ENCODE measurements at places on chromosomes 7 and 10.

DNA sequence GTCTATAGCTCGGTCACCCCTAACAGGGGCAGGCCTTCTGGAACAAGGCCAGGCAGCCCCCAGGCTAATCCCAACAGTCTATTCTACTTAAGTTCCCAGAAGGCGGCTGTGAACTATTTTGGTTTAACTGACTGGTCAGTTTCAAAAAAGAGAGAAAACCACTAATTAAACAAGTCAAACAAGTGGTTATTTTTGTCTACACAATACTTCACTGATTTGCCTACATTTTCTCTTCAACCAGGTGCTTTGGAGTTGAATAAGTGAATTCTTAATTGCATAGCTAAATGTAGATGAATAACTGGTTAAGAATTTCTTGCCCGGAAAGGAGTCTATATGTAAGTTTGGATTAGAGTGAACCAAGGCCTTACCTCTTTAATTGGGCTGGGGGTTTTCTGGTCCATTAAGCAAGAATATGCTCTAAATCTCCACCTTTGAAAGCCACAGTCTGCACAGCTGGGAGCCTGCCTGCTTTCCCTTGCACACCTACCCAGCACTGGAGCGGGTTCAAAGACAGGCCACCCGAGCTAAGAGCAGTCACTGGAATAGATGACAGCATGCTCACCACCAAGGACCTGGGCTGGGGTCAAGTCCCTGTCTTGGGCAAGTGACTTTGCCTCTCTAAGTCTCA, 70.4 kb downstream of the TBXAS1 start:
- DNase-seq, result no peak

- DNase-seq, result no peak
These were observed 226.4 kb upstream of the KLF14 start for GRCh38 chr7:130960208-130960988.

GRCh38 chr10:132401401-132402118, 4.6 kb downstream of the PWWP2B start:
- DNase-seq, result no peak

DNA sequence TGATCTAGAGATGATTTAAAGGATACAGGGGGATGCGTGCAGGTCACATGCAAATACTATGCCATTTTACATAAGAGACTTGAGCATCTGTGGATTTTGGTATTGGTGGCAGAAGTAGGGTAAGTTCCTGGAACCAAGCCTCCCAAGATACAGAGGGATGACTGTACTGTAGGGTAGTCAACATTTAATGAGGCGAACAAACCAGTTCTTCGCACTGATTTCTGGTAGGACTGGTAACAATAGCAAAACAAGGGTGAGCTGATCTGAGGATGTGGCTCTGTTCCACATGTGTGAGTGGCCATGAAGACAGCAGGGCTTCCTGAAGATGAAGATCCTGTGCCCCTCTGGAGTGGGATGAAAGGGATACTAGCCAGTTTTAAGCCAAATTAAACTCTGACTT, 36.3 kb downstream of the MKX start:
- DNase-seq, result no peak

DNA sequence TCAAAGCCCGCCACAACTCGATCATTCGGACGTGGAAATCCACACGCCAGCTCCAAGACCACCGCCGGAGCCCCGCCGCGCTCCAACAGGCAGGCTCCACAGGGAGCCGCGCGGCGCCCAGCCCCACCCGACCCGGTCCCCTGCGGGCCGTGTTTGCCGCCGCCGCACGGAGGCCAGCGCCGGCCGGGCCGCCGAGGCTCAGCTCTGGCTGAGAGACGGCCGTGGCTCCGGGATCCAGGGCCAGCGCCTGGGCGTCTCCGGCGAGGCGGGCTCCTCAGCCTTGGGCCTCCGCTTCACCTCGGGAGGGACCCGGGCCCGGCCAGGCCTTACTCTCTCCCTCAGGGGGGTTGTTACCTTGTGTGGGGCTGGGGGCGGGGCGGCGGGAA, 333 bp downstream of the SMNDC1 start:
- no peak for DNase-seq

GRCh38 chr7:34296663-34297062, 361.4 kb upstream of the NPSR1 start:
- DNase-seq, result no peak

- DNase-seq, result peak; percentile 43
These were observed at the start of gene CACNA2D1 for GRCh38 chr7:82443547-82444219. Gene CACNA2D1 (minus strand): TSS chr7:82443777.

DNA sequence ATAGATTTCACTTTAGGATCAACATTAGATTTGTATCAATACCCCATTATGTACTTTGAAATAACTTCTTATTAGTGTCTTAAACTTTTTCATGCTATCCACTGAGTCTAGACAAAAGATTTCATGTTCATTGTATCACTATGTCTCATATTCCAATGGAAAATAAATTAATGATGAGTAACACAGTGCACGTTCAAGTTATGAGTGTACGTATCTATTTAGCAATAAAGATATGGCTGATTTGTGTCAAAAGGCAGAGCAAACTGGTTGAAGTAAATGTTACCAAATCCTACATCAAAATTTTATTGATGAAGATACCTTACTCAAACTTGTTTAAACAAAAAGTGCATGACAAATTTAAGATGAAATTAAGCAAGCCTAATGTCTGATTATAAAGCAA, 102.4 kb downstream of the SEMA3E start:
- no peak for DNase-seq

GRCh38 chr10:11145495-11145855, 127.8 kb downstream of the CELF2 start:
- no peak for DNase-seq

DNA sequence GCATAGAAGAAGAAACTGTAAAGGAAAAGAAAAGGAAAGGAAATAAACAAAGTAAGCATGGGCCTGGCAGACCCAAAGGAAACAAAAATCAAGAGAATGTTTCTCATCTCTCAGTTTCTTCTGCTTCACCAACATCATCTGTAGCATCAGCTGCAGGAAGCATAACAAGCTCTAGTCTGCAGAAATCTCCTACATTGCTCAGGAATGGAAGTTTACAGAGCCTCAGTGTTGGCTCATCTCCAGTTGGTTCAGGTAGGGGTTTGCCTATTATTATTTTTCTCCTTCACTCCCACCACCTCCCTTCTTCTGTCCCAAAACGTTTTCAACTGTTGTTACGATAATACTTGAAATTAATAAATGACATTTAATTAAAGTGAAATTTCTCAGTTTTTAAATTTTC, 139.6 kb downstream of the MLLT10 start:
- no peak for DNase-seq

- DNase-seq, result no peak
These were observed 235.8 kb downstream of the PAXIP1 start for GRCh38 chr7:154767142-154767541.

DNA sequence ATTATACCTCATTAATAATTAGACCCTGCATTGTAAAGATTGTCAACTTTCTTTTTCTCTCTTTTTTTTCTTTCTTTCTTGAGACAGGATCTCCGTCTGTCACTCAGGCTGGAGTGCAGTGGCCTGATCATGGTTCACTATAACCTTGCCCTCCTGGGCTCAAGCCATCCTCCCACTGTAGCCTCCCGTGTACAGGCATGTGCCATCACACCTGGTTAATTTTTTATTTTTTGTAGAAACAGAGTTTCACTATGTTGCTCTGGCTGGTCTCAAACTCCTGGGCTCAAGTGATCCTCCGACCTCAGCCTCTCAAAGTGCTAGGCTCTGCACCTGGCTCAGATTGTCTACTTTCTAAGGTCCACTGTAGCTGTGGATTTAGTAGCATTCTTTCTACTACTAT, 50.7 kb downstream of the MDFIC start:
- DNase-seq, result no peak

DNA sequence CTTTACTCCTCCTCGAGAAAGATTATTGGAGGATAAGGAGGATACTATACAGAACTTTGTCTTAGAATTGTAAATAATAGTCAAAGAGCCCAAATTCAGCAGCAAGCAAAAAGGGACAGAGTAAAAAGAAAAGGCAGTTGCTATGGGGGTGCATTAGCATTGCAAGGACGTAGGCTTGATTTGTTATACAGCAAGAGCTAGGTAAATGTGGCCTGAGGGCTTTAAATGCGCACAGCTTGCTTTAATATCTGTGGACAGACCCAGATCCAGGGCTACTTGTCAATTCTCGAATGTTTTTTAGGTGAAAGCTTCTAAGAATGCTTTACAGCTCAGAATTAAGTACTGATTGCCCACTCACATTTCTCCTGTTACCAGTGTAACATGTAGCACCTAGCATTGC, 58.5 kb downstream of the CELF2 start:
- no peak for DNase-seq

- peak; percentile 60 for DNase-seq
These were observed 66.9 kb upstream of the AFAP1L2 start for GRCh38 chr10:114470956-114471905.

- no peak for DNase-seq
These were observed 92.1 kb downstream of the ZNF277 start for GRCh38 chr7:112298543-112299100.

Measured in liver (tissue), 10 donors.